Gastroesophageal sphincter (tissue), 4 donors: ENCODE measurements at places on chromosomes 4 and X. TPM values are rescaled to one million over a fixed set of nuclear protein-coding genes. Genes with fewer than 3 reads are reported as not detected.

GRCh38 chrX:45715748-45716147 is 515.1 kb upstream of the DIPK2B start:
- H3K4me1 ChIP-seq, result no peaks in the 10 kb centered on the region
- H3K27me3 ChIP-seq, result no peaks in the 10 kb centered on the region
- no peak overlapping the region for H3K27ac ChIP-seq
- no peak overlapping the region for H3K4me3 ChIP-seq

DNA sequence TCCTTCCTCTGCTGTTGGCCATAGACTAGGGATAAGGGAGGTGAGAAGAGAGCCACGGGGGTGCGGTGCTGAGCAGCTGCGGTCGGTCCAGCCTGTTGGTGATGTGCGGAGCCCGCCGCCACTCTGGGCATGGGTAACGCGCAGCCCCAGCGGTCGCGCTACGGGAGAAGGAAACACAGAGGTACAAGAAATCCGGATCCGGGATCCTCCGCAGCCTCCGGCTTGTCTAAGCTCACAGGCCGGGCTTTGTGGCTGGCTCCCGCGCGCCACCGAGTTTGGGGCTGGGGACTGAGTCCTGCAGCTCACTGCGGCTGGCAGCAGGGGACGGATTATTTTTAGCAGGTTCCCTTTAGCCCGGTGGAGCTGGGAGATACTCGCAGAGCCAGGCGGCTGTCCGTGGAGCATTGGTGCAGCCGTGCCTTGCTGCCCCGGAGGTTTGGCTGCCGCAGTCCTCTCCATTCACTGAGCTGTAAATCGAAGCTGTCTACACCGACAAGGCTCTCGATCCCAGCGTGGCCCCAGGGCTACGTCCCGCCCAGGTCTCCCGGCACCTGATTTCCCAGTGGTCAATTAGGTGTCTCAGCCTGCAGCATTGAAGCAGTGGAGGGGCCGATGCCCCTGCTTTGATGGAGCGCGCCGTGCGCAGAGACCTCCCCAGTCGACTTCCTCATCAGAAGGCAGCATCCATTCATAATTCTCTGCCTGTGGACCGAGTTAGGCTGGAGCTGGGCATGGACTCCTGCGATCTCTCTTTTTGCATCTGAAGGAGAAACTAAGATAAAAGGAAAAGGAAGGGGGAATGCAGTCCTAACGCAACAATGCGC is 81.9 kb upstream of the SCML1 start:
- H3K4me1 ChIP-seq, result no peaks in the 10 kb centered on the region

- no peaks in the 10 kb centered on the region for H3K36me3 ChIP-seq
- no peak overlapping the region for H3K27ac ChIP-seq
- H3K27me3 ChIP-seq, result no peaks in the 10 kb centered on the region
Observed at GRCh38 chr4:29734343-29735213, 985.6 kb upstream of the PCDH7 start.

DNA sequence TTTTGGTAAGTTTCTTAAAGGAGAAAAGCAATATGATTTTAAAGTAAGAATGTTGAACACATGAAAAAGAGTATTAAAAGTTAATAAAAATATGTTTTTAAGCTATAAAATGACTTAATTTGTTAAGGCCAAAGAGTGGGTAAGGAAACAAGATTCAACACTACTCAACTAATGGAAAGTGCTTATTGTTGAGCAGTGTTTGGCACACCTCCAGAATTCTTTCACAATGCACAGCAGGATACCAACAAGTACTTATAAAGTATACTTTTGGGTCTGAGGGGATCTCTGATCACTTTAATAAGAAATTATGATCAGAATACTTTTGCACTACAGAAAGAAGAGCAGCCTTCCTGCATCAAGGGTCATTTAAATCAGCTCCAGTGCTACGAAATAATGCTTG is 5.9 kb downstream of the LAMP2 start:
- H3K27me3 ChIP-seq, result no peaks in the 10 kb centered on the region
- H3K27ac ChIP-seq, result no peak overlapping the region
- no peaks in the 10 kb centered on the region for H3K4me1 ChIP-seq
- H3K4me3 ChIP-seq, result no peak overlapping the region
- no peaks in the 10 kb centered on the region for H3K36me3 ChIP-seq

GRCh38 chrX:39871648-39872047 is 226.1 kb downstream of the BCOR start:
- H3K36me3 ChIP-seq, result no peaks in the 10 kb centered on the region
- H3K27ac ChIP-seq, result no peak overlapping the region
- no peaks in the 10 kb centered on the region for H3K4me1 ChIP-seq
- no peaks in the 10 kb centered on the region for H3K27me3 ChIP-seq

DNA sequence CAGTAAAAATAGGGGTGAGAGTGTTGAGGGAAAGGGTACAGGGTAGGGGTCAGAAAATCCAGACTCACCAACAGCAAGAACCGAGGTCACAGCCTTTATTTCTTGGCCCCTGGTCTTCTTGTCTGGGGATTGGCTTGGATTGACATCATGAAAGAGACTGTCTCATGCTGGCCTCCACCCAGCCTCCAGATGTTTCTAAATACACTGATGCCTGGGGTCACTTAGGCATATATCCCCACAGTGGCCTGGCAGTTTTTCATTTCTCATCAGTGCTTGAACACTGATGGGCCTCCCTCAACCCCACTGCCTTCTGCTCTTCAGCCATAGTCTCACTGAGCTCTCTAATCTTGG is 173.9 kb downstream of the RTL9 start:
- H3K27ac ChIP-seq, result no peak overlapping the region
- ATAC-seq, result no peak
- H3K36me3 ChIP-seq, result no peaks in the 10 kb centered on the region
- no peak overlapping the region for H3K4me3 ChIP-seq
- no peaks in the 10 kb centered on the region for H3K27me3 ChIP-seq

- ATAC-seq, result no peak
- H3K27me3 ChIP-seq, result no peaks in the 10 kb centered on the region
- H3K4me3 ChIP-seq, result no peak overlapping the region
- no peak overlapping the region for H3K27ac ChIP-seq
- H3K36me3 ChIP-seq, result no peaks in the 10 kb centered on the region
Observed at GRCh38 chr4:56937262-56937661, 29.6 kb downstream of the REST start.

DNA sequence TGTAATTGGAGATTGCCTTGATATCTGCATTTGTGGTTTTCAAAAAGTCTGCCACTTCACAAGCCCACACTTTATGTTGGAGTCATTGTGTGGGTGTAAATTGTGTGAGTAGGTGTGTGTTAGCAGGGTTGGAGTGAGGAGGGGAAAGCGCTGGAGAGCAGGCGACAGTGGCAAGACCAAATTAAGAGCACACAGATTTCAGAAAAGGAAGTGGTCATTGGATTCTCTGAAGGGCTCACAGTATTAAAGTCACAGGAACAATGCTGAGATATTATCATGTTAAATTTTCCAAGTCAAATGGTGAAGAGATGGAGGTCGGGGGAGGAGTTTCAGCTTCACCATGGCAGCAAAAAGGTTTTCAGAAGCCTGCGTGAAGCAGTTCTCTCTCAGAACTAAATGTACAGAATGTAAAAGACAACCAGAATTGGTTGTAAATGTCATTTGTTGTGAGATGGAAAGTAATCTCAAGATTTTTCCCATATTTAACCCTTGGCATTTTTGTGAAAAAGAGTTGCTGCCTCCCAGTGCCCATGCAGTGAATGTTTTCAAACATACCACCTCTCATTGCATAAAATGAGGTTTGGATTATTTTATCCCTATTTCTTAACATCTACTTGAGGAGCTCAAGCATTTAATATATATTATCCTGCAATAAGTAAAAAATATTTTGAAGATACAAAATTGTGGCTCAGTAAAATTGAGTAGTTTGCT is 265.9 kb downstream of the ZNF674 start:
- no peaks in the 10 kb centered on the region for H3K4me1 ChIP-seq
- no peak overlapping the region for H3K27ac ChIP-seq

DNA sequence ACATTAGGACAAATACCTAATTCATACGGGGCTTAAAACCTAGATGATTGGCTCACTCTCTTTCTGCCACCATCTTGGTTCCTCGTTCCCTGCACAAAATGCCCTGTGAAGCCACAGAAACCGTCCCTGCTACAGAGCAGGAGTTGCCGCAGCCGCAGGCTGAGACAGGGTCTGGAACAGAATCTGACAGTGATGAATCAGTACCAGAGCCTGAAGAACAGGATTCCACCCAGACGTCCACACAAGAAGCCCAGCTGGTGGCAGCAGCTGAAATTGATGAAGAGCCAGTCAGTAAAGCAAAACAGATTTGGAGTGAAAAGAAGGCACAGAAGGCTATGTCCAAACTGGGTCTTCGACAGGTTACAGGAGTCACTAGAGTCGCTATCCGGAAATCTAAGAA is 34.3 kb downstream of the TRIM61 start:
- H3K27ac ChIP-seq, result no peak overlapping the region
- ATAC-seq, result no peak
- H3K36me3 ChIP-seq, result no peaks in the 10 kb centered on the region
- peaks cover 24% of the 10 kb centered on the region for H3K27me3 ChIP-seq

- no peak for ATAC-seq
- H3K27ac ChIP-seq, result no peak overlapping the region
- no peaks in the 10 kb centered on the region for H3K36me3 ChIP-seq
- no peak overlapping the region for H3K4me3 ChIP-seq
- H3K27me3 ChIP-seq, result no peaks in the 10 kb centered on the region
Observed at GRCh38 chrX:72604112-72604511, 31.5 kb upstream of the HDAC8 start.

- H3K27ac ChIP-seq, result no peak overlapping the region
- no peak for ATAC-seq
- no peak overlapping the region for H3K4me3 ChIP-seq
- H3K36me3 ChIP-seq, result no peaks in the 10 kb centered on the region
- H3K27me3 ChIP-seq, result no peaks in the 10 kb centered on the region
Observed at GRCh38 chr4:86358257-86358656, 1.6 kb downstream of the MAPK10 start.

DNA sequence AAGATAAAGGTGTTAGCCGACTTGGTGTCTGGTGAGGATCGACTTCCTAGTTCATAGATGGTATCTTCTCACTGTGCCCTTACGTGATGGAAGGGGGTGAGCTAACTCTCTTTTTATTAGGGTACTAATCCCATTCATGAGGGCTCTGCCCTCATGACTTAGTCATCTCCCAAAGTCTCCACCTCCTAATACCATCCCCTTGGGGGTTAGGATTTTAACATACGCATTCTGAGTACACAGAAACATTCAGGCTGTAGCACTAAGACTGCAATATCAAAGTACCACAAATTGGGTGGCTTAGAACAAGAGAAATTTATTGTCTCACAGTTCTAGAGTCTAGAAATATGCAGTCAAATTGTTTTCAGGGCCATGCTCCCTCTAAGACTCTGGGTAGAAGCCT is 58.0 kb upstream of the IL13RA1 start:
- ATAC-seq, result no peak
- H3K4me1 ChIP-seq, result no peaks in the 10 kb centered on the region
- H3K4me3 ChIP-seq, result no peak overlapping the region
- H3K27me3 ChIP-seq, result no peaks in the 10 kb centered on the region

- no peaks in the 10 kb centered on the region for H3K27me3 ChIP-seq
- H3K4me1 ChIP-seq, result no peaks in the 10 kb centered on the region
- no peaks in the 10 kb centered on the region for H3K36me3 ChIP-seq
- no peak overlapping the region for H3K27ac ChIP-seq
- H3K4me3 ChIP-seq, result no peak overlapping the region
Observed at GRCh38 chr4:158513256-158513655, 8.4 kb upstream of the RXFP1 start.

- H3K4me1 ChIP-seq, result no peaks in the 10 kb centered on the region
- H3K4me3 ChIP-seq, result no peak overlapping the region
Observed at GRCh38 chr4:67684839-67685531, 16.0 kb downstream of the UBA6 start.

Gene IL13RA2
- not detected for total RNA-seq

Gene PLS3
- total RNA-seq, result 101 TPM

Gene GYG2
- 3.8 TPM for total RNA-seq

Gene L1CAM
- total RNA-seq, result 53.3 TPM

Gene SMIM31
- total RNA-seq, result not detected

Gene PPP4R3C
- total RNA-seq, result not detected

Gene STATH
- not detected for total RNA-seq

Gene FAAH2
- total RNA-seq, result 0.62 TPM
